ENCODE measurements at places on chromosomes 2 and 18.

DNA sequence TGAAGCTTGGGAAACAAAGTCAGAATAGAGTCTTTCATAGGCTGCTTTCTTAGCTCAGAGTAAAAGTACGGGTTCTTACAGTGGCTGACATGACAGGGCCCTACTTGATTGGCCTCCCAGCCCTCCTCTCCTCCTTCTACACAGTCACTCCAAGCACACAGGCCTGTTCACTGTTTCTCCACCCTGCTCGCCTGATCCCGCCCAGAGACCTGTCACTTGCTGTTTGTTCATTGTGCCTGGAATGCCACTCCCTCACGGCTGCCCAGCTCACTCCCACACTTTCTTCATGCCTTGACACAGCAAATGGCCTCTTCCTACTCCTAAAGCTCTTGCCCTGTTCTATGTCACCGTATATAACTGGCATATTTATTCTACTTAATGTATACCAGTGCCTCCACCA, 104.8 kb downstream of the MAP4K4 start:
- DNase-seq: no peak

DNA sequence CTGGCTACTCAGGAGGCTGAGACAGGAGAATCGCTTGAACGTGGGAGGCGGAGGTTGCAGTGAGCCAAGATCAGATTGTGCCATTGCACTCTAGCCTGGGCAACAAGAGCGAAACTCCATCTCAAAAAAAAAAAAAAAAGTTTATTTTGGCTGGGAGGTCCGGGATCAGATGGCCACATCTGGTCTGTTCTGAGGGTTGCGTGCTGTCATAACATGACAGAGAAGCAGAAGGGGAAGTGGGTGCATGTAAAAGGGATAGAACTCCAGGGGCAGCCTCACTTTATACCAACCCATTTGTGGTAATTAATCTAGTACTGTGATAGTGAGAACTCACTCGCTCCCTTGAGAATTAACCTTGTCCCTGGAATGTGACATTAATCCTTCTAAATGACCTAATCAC, 101.2 kb downstream of the PTPN4 start:
- DNase-seq: no peak

GRCh38 chr18:59428018-59428417, 69.0 kb upstream of the LMAN1 start:
- no peak for DNase-seq

- DNase-seq: no peak
Observed at GRCh38 chr2:128594953-128595677, 276.4 kb upstream of the HS6ST1 start.

GRCh38 chr2:141569941-141570340, 560.9 kb downstream of the LRP1B start:
- DNase-seq: no peak

GRCh38 chr18:75828379-75828778, 400.9 kb upstream of the SMIM21 start:
- DNase-seq: no peak

- DNase-seq: no peak
Observed at GRCh38 chr2:202120828-202121227, 47.8 kb downstream of the KIAA2012 start.

GRCh38 chr2:17821535-17822444, 5.5 kb downstream of the MSGN1 start:
- DNase-seq: no peak

- DNase-seq: no peak
Observed at GRCh38 chr2:168114040-168114439, 133.4 kb downstream of the STK39 start.

DNA sequence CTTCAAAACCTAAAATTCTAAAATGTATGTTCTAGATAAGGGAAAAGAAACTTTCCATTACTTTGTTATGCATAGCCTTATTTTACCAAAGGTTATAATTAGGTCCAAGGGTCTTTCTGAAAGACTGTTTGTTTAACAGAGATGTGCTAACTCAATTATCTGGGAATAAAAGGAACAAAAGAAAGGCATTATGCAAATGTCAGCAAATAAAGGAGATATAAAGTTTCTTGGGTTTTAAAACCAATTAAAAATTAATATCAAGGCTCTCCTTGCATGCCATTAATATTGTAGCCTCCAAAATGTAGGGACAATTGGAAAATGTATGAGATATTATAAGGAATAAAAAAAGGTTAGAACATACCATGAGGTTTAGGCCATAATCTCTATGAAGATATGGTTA, 87.8 kb upstream of the DOCK10 start:
- DNase-seq: no peak

DNA sequence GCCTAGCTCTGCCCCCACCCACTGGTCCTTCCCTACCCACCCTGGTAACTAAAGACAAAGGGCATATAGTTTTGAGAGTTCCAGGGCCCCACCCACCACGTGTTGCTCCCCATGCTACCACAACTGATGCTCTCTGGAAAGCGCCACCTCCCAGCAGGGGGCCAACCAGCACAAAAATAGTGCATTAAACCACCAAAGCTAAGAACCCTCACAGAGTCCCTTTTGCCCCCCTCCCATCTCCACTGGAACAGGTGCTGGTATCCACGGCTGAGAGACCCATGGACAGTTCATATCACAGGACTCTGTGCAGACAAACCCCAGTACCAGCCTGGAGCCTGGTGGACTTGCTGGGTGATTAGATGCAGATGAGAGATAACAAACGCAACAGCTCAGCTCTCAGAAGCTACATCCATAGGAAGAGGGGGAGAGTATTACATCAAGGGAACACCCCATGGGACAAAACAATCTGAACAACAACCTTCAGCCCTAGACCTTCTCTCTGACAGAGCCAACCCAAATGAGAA, 715.9 kb downstream of the NUP35 start:
- no peak for DNase-seq

GRCh38 chr2:222024932-222025880, 273.6 kb downstream of the PAX3 start:
- peak; percentile 12 for DNase-seq

DNA sequence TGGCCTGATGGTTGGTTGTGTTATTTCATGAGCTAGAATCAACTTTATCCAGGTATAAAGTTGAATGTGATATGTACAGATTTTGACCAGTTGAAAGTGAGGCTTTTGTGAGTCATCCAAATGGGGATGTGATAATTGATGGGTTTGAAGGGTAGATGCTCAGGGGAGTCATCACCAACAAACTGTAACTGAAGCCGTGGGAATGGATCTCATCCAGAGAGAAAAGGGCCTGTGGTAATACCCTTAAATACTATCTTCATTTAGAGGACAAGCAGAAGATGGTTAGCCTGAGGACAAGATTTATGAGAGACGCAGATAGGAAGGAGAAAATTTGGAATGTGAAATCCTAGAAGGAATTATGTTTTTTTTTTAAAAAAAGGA, 90.5 kb upstream of the MYO3B start:
- DNase-seq: no peak

DNA sequence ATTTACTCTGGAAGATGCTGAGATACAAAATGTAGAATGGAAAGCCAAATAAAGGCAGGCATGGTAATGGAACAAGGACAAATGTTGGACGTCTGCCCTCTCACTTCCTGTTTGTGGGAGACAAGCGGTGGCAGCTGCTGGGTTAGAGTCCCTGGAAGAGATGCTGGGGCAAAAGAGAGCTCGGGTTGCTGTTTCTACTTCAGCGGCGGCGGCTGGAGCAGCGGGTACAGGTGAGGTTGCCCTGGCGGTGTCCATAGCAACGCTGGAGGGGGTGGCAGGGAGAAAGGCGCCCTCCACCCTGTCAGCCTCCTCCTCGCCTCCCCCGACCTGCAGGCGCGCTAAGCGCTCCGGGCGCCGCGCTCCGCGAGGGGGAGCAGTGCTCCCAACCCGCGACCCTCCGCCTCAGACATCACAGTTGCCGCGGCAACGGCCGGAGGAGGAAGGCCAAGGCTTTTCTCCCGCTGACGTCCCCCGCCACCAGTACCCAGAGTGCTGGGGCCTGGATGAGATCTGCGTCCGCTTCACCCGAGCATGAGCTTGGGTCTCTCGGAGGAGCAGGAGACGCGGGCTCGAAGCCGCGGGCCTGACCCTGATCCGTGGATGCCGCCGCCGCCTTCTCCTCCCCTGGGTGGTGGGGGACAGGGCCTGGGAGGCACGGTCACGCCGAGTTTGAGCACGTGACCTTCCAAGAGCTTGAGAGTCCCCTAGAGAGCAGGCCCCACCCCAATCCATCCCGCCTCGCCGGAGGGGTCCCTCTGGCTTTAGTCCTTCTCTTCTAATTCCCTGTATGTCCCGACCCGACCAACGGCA, 65.6 kb downstream of the NOL4 start:
- DNase-seq: peak; percentile 3

- DNase-seq: no peak
Observed at GRCh38 chr2:178202927-178203326, 8.6 kb downstream of the OSBPL6 start.

DNA sequence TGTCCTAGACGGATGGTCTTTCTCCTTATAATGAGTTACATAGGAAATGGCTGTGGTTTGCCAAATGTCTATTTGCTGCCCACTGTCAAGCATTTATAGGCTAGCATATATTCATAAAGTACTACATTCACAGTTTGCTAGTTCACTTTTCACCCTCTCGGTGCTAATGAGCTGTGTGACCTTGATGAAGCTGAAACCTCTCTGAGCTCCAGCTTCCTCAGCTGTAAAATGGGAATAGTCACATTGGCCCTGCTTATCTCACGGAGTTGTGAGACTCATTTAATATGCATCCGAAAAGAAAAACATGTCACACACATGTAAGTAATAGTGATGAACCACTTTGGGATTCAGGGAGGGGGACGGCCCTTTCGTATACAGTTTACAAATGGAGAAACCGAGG, 17.0 kb downstream of the PRKCE start:
- no peak for DNase-seq

- no peak for DNase-seq
Observed at GRCh38 chr2:199464606-199465352, 7.0 kb upstream of the SATB2 start.

DNA sequence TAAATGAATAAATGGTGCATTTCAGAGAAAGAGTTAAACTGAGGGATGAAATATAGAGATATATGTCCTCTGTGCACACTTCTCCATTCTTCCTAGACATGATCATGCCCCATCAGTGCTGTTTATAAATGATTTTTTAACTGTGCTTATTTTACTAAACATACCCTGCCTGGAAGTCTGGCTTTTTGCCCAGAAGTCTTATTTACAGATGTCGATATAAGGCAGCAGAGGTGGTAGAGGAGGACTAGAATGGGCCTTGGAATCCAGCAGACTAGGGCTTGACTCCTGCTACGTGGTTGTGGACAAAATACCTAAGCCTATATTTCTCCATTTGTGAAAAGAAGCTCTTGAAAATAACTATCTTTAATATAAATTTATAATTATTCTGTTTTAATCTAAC, 355.5 kb downstream of the RAD51AP2 start:
- peak; percentile 62 for DNase-seq

- no peak for DNase-seq
Observed at GRCh38 chr2:19676770-19677169, 225.0 kb downstream of the TTC32 start.

All from smooth muscle cell of the brain vasculature (primary cell).